ENCODE measurements at places on chromosomes 11 and 22.

GRCh38 chr11:12731841-12732336, 57.7 kb downstream of the TEAD1 start:
- no peak for DNase-seq

GRCh38 chr22:44920183-44920582, 89.6 kb downstream of the PHF21B start:
- DNase-seq: no peak

- no peak for DNase-seq
Observed at GRCh38 chr22:40757071-40757470, 62.1 kb downstream of the SLC25A17 start.

- DNase-seq: no peak
Observed at GRCh38 chr11:119586181-119586580, 142.8 kb downstream of the NECTIN1 start.

- DNase-seq: no peak
Observed at GRCh38 chr22:32600147-32600546, 125.5 kb downstream of the FBXO7 start.

- DNase-seq: peak; percentile 41
Observed at GRCh38 chr22:19679522-19680101, 34.7 kb upstream of the SEPTIN5 start.
